ENCODE measurements at places on chromosomes 5 and 9. TPM values are rescaled to one million over a fixed set of nuclear protein-coding genes. Genes with fewer than 3 reads are reported as not detected.

- no peak overlapping the region for H3K27ac ChIP-seq
- H3K27me3 ChIP-seq, result no peaks in the 10 kb centered on the region
- no peak overlapping the region for H3K4me3 ChIP-seq
- no peak for DNase-seq
- H3K36me3 ChIP-seq, result no peaks in the 10 kb centered on the region
Observed at GRCh38 chr5:61790678-61791077, 458.6 kb downstream of the ZSWIM6 start.

DNA sequence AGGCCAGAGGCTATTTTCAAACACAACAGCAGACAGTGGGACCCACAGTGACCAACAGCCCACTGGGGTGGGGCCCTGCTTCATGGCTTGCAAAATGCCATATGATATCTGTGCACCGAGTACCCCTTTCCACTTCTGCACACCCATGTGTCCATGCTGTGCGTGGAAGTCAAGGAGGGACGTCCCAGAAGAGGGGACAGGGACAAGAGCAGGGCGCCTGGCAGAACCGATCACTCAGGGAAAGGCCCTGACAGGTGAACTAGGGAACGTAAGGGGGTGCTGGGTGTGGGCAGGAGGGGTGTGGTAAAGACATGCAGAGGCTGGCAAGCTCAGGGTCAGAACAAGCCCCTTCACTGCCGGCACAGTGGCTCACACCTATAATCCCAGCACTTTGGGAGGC is 7.6 kb upstream of the TTLL11 start:
- no peaks in the 10 kb centered on the region for H3K36me3 ChIP-seq
- DNase-seq, result no peak
- H3K27me3 ChIP-seq, result no peaks in the 10 kb centered on the region
- H3K4me3 ChIP-seq, result no peak overlapping the region
- H3K4me1 ChIP-seq, result no peaks in the 10 kb centered on the region

DNA sequence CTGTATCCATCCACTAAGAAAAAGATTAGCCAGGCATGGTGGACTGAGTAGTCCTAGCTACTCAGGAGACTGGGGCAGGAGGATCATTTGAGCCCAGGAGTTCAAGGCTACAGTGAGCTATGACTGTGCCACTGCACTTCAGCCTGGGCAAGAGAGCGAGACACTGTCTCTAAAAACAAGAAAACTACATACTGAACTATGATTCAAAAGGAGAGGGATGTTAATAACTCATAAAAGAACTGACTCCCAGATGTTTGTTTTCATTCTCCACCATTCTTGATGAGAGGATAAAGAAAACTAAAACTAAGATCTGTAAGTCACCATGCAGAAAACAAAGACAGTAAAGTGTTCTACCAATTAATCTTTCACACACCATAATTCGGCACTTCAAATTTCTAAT is 53.5 kb downstream of the AUH start:
- H3K36me3 ChIP-seq, result no peaks in the 10 kb centered on the region
- peaks cover 8% of the 10 kb centered on the region for H3K4me1 ChIP-seq
- no peaks in the 10 kb centered on the region for H3K27me3 ChIP-seq
- no peak overlapping the region for H3K27ac ChIP-seq
- no peak overlapping the region for H3K4me3 ChIP-seq
- no peak for DNase-seq

- no peaks in the 10 kb centered on the region for H3K36me3 ChIP-seq
- peak overlapping the region; percentile 5 for H3K4me3 ChIP-seq
Observed at GRCh38 chr9:93958819-93959682, 3.9 kb upstream of the BARX1 start.

GRCh38 chr5:77337686-77338085 is 127.2 kb downstream of the PDE8B start:
- H3K4me1 ChIP-seq, result no peaks in the 10 kb centered on the region
- DNase-seq, result no peak
- H3K36me3 ChIP-seq, result no peaks in the 10 kb centered on the region

DNA sequence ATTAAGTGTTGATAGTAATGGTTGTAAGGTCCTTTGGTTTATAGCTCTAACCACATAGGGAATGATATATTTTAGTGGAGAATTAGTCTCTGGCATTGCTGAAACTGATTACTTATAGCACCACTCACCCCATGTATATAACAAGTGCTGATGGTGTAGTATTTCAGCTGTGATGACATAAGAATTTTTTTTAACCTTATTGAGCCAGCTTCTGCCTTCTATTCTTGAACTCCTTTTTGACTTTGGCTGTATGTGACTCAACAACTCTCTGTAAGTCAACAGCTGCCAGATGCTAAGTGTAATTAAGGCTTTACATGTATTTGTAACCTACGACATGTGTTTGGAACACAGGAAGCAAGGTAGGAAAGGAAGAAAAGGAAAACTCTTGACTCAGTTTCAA is 929.6 kb upstream of the WWC1 start:
- no peaks in the 10 kb centered on the region for H3K36me3 ChIP-seq
- H3K27me3 ChIP-seq, result no peaks in the 10 kb centered on the region
- no peak overlapping the region for H3K4me3 ChIP-seq
- DNase-seq, result no peak
- no peak overlapping the region for H3K27ac ChIP-seq

DNA sequence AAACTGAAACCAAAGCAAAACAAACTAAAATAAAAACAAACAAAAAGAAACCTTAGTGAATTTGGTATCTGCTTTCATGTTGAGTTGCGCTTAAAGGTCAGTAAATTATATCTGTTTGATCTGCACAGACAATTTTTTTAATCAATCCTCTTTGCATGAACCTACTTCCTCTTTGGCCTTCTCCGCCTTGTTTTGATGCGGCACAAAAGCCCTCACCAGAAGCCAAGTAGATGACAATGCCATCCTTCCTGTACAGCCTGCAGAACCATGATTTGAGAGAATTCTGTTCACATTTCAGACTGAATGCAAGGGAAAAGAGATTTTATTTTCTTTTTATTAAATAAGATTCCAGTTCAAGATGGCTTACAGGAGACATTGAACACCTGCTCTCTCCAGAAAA is 473.6 kb upstream of the FTMT start:
- H3K4me3 ChIP-seq, result no peak overlapping the region
- no peaks in the 10 kb centered on the region for H3K4me1 ChIP-seq
- no peak for DNase-seq
- no peaks in the 10 kb centered on the region for H3K27me3 ChIP-seq
- no peak overlapping the region for H3K27ac ChIP-seq

- H3K27ac ChIP-seq, result no peak overlapping the region
- no peak overlapping the region for H3K4me3 ChIP-seq
- H3K36me3 ChIP-seq, result no peaks in the 10 kb centered on the region
- no peaks in the 10 kb centered on the region for H3K27me3 ChIP-seq
- DNase-seq, result no peak
Observed at GRCh38 chr5:56191656-56192055, 41.5 kb downstream of the ANKRD55 start.

CDH9 gene
- not detected for total RNA-seq

PCDHGC5 gene
- total RNA-seq, result 0.17 TPM

CNTFR gene
- 0.12 TPM for total RNA-seq

LURAP1L gene
- 6.5 TPM for total RNA-seq

ENTPD8 gene
- total RNA-seq, result 1.2 TPM
